ENCODE measurements at places on chromosomes 2 and 18. TPM values are rescaled to one million over a fixed set of nuclear protein-coding genes. Genes with fewer than 3 reads are reported as not detected.

- no peaks in the 10 kb centered on the region for H3K36me3 ChIP-seq
- no peak for DNase-seq
- no peak overlapping the region for H3K27ac ChIP-seq
- no peak overlapping the region for H3K4me3 ChIP-seq
- no peaks in the 10 kb centered on the region for H3K4me1 ChIP-seq
Observed at GRCh38 chr2:80573950-80574349, 269.4 kb upstream of the LRRTM1 start.

GRCh38 chr18:36511791-36512352 lies 214.4 kb downstream of the FHOD3 start:
- no peaks in the 10 kb centered on the region for H3K4me1 ChIP-seq
- no peak for DNase-seq
- H3K4me3 ChIP-seq = no peak overlapping the region
- H3K27me3 ChIP-seq = peaks cover 7% of the 10 kb centered on the region

- peaks cover 37% of the 10 kb centered on the region for H3K4me1 ChIP-seq
- no peak for DNase-seq
- H3K27ac ChIP-seq = peak overlapping the region; percentile 27
Observed at GRCh38 chr2:159095813-159096212, 127.4 kb downstream of the TANC1 start.

EHD3 gene
- total RNA-seq = 1.5 TPM

CFAP210 gene
- total RNA-seq = not detected

DNA sequence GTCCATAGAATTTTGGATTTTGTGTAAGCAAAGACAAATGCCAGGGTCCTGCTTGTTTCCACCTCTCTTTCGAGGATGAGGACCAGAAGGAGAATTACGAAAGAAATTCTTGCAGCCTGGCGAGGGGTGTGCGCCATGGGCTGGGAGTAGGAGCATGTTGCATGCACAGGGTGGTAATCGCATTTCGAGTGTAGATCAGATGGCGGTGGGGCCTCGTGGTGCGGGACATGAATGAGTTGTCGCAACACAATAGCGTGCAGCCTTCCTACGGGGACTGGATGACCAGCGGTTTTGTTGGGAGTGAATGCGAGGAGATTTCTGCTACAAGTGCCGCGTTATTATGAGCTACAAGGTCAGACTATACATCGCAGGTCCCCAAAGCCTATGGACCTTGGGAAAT lies 4.2 kb upstream of the EN1 start:
- H3K4me3 ChIP-seq = no peak overlapping the region
- H3K36me3 ChIP-seq = peaks cover 4% of the 10 kb centered on the region
- no peak overlapping the region for H3K27ac ChIP-seq

HOXD3 gene
- total RNA-seq = not detected

GAREM1 gene
- total RNA-seq = 0.06 TPM

PTPRM gene
- 6.6 TPM for total RNA-seq

All from activated naive CD8-positive, alpha-beta T cell treated with anti-CD3 and anti-CD28 coated beads, Interleukin-2, amount 10 ng/mL, durations not matched to agents 7 days and 5 days (primary cell).